SK-MEL-5 (cell line): ENCODE measurements at places on chromosomes 3 and 15.

GRCh38 chr15:85646538-85647091, 148.1 kb downstream of the KLHL25 start:
- no peak for DNase-seq

DNA sequence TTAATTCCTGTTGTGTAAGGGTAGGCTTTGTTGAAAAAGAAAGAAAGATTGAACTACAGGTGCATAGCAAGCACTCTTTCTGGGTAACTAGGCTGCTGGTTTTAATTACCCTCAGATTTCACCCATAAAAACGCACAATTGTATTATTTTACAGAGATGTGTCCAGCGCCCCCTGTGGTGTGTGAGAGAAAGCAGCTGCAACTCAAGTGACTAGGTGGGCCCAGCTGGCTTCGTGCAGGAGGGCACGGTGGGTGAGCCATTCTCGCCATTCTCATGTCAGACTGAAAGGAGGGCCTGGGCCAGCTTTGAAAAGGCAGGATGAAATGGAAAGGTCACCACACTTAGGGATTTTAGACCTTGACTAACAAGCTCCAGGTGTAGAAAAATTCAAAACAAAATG, 122.6 kb downstream of the LRIG1 start:
- peak; percentile 57 for DNase-seq

DNA sequence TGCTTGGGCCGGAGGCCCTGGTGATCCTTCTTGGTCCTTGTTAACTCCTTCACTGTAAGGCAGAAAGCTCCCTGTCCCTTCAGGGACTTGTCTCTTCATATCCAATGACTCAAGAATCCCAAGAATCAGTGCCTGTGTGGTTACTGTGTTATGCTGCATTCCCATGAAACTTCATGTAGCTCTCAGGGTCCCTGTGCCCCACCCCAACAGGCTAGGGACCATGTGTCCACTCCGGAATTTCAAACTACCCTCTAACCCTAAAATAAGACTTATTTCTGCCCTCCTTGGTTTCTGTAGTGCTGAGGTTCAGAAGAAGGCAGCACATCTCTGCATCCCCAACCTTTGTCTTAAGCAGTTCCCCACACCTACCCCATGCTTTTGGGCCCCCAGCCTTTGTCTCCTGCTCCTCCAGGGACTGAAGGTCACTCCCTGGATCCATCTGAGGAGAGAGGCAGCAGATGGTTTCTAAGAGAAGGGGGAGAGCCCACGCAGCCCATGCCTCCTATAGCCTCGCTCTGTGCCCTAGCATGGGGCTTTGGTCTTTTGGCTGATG, 531 bp upstream of the MAP1A start:
- no peak for DNase-seq

DNA sequence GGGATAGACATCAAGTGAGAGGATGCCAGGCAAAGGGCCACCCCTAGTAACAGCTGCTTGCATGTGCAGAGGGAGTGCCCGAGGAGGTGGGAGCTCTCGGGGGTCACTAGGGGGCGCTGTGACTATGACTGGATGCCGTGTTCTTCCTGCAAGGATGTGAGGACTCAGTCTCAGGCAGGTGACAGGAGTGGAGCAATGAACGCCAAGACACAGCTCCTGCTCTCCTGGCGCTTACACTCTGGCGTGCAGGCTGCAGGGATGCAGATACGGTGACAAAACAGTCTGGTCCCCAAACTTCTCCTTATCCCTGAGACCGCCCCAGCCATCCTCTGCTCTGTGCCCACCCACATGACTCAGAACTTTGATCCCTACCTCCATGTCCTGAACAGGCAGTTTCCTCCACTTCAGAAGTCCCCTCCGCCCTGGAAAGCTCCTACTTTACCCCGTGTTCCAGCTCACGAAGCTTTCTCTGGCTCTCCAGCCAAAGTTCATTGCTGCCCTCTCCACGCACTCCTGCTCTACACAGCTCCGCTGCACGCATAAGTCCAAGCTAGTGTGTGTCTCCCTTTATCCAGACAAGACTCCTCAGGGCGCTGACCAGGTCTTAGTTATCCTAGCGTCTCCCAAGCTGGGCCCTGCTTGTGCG, 14.7 kb downstream of the RHOV start:
- DNase-seq = peak; percentile 85

DNA sequence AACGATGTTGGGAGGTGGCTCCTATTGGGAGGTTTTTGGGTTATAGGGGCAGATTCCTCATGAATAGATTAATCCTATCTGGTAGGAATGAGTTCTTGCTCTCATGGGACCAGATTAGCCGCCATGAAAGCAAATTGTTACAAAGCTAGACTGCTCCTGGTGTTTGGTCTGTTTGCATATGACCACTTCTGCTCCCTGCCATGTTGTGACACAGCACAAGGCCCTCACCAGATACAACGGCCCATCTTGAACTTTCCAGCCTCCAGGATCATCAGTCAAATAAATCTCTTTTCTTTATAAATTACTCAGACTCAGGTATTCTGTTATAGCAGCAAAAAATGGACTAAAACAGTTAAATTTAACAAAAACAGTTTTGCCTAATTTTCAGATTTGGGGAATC, 34.4 kb downstream of the TRIM42 start:
- no peak for DNase-seq

GRCh38 chr3:71681224-71681668, 44.0 kb downstream of the EIF4E3 start:
- peak; percentile 90 for DNase-seq
